ENCODE measurements at places on chromosomes 1 and 21.

DNA sequence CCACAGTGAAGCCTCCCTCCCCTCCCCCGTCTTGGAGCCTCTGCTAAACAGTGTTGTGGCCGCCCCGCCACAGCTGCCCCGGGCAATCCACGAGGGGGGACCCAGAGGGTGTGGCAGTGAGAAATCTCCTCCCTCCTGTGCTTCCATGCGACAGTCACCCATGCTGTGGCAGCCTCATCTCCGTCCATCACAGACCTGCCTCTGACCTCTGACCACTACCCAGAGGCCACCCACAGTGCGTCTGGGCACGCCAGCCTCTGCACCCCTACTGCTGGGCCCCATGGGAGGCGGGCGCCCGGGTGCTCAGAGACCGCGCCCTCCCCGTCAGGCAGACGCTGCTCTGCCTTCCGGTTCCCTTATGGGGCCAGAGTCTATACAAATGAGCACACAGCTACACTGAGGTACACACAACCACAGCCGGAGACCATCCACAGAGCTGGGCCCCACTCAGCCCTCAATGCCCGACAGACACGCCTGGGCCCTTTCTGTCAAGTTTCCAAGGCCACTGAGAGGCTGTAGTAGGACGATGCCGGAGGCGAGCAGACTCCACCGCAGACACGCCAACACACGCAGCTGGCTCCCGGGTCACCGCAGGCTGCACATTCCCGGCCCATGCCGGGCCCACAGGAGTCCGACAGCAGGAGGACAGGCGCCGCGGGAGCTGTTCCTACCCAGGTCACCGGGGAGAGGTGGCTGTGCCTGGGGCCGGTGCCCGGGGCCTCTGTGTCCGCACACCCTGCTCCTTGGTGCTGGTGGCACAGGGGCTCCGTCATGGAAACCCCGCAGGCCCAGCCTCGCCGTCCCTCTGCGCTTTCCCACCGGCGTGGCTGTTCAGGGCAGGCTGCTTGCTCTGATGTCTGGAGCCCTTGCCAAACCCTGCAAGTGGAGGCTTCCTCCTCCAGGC lies 23.9 kb upstream of the TMEM52 start:
- DNase-seq, result no peak

DNA sequence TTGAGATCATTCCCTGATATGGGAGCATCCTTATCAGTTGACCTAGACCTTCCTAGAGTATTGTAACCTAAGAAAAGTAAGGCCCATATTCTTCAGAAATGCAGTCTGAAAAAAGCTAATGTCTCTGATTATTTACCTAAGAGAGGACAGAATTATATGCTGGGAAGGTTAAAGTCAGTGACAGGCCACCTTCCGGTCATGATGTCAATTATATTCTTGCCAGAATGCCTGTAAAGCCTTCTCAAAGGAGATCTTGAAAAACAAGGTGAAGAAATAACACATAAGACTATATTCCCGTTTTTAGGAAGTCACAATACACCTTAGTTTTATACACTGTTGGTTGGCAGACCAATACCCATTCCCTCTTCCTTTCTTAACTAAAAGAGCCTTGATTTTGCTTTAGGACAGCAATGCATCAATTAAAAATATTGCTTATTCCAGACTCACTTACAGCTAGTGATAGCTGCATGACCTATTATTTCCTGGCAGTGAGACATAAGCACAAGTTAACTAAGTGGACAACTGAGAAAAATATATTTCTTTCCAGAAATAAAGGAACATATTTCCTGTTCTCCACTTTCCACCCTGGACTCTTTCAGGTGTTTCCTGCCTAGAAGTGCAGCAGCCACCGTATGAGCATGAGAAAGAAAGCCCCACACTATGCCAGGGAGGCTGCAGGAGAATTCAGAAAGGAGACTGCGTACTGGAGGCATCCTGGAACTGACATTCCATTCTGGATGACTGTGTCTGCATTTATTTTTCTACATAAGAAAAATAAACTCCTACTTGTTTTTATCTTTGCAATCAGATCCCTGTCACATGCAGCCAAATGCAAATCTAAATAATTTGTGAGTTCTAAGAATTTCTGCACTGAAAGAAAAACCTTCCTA lies 332.9 kb upstream of the PTBP2 start:
- no peak for DNase-seq

DNA sequence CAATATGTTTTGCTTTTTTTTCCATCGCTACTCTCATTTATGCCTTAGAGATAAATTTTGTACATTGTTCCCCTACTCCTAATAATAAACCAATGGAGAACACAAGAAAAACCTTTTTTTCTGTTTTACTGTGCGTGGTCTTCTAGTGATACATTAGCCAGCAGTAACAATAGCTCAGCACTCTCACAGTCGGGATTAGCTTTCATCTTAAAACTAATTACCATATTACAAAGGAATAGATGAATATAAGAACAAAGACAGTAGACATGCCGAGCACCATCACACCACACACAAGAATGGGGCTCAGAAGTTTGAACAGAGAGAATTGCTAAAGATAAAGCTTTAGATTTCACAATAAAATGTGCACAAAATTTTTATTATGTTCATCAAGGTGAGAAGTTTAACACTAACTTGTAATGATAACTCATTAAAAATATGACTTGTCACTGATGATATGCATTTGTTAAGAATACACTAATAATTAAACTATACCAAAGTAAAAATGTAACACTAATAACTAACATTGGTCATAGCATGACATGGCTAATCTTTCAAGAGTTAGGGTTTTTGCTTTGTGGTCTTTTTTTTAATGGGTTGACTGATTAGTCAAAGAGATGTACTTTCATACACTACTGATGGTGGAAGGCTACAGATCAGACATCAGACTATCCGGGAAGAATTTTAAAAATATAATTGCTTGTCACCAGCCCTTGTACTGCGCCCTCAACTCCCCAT lies 61.8 kb downstream of the EXTL2 start:
- no peak for DNase-seq

DNA sequence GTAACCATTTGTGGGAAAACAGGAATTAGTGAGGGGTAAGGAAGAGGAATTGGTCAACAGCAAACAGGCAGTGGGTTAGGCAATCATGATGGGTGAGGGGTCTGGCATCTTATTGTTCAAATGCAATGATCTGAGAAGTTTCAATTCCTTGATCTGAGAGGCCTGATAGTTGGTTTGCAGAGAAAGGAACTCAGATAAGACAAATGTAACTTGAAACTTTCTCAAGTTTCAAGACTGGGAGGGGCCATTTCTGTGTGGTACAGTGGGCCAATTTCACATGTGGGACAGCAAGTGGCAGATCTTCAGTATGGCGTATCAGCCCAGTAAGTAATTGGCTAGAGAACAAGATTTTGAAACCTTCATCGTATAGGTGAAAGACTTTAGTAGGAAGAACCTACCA lies 102.5 kb downstream of the XPR1 start:
- no peak for DNase-seq

GRCh38 chr1:45542591-45542990 lies 8.0 kb upstream of the AKR1A1 start:
- no peak for DNase-seq

- no peak for DNase-seq
Measured at GRCh38 chr1:109237512-109237911, 11.8 kb upstream of the CELSR2 start.

DNA sequence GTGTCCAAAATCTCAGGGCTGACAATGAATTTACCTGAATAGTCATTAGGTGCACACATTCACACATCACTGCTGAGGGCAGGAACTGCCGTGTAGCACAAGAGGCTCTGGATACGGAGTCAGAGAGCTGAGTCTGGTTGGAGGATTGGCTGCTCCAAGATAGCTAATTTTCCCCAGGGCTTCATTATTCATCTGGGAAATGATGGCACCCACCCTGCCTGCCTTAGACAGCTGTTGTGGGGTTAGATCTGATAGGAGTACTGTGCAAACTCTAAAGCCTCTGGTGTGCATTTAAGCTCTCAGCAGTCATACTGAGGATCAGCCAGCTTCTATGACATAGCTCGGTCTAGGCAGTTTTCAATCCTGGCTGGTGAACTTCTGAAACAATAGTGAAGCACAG lies 67.0 kb downstream of the LMX1A start:
- no peak for DNase-seq

DNA sequence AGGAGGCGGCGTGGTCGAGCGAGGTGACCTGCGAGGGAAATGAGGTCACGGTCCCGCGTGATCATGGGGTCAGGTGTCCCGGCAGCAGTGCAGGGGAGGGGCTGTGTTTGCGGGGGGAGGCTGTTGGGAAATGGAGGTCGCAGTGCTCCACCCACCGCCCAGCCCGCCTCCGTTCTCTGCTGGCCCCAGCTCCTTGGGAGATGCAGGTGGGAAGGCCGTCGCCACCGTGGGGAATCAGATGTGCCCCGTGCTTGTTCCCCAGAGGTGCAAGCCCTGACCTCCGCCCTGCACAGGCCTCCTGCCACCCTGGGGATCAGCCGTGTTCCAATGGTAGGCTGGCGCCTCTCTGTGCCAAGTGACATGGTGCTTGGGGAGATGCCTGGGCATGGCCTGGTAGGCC lies 95.7 kb downstream of the PRDM16 start:
- no peak for DNase-seq

- no peak for DNase-seq
Measured at GRCh38 chr1:24805534-24806301, 60.5 kb downstream of the CLIC4 start.

DNA sequence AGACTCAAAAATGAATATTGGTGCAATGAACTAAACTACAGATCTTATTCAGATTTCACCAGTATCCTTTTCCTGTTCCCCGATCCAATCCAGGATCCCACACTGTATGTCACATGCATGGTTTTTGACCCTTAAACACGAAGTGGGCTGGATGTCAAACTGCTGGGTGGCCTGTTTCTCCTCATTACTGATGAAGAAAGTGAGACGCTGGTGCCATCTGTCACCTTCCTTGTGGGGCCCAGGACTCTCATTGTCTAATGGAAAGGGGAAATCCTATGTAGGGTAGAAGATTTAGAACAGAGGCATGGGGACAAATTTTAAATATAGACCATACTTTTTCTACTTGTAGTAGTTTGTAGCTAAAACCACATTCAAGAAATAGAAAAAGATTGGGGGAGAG lies 56.2 kb downstream of the DISC1 start:
- DNase-seq, result no peak

DNA sequence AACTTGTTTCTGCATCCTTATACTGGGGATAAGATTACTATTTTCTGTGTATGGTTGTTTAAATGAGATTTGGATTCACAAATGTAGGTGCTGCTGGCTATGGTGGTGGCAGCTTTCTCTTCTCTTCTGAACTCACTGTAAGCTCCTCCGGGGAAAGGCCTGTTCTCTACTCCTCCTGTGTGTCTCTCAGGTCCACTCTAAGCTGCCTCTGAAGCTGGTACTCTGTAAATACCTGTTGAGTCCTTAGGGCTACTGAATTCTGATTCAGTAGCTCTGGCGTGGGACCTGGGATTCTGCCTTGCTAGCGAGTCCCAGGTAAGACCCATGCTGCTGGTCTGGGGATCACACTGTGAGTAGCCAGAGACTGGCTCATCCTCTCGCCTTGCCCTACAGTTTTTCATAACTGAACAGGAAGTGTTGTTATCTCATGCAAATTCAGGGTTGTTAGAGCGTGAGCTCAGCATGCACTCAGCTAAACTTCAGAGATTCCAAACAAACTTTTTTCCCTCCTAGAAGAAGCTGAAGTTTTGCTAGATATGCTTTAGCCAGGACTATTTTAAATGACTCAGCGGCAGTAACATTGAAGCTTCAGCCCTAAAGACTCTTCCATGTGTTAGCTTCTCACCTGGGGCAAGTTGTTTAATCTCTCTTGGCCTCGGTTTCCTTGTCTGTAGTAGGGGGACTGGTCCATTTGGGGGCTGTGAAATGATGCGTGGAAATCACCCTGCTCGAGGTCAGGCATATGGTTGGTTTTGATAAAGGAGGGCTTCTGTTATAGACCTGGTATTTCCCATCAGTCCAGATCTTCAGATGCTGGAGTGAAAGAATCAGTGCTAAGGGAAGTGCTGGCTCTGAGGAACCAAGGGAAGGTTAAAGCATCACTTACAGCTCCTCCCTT lies 271.5 kb upstream of the TMEM51 start:
- DNase-seq, result no peak

DNA sequence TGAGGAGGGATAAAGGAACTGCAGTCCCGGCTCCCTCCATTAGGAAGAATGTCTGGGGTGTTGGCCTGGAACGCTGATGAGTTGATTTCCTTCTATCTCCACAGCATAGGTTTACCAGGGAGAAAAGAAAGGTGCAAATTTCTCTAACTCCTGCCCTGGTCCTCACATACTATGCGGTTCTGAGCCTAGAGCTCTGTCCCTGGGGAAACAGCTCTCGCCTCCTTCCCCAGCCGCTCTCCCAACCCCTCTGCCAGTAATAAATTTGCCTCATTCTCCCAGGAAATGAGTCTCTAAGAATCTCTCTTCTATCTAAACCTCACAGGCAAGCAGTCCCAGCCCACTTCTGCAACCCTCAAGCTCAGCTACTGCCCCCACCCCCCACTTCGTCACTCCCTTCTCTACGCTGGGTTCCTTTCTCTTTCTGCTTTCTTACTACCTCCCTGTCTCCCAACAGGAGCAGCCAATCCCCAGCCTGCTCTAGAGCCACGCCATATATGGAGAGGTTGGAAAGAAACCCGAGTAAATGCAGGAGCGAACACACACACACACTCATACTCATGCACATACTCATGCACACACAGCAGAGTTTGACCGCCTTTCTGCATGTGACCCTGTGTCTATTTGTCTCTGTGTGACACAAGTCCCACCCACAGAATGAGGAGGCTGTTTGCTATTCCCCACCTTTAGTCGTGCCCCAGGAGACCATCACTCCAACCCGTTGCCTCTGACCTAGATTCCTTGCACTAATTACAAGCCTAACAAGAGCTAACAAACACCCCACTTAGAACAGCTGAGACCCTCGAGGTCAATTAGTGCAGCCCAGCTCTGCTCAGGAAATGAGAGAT lies 13.4 kb downstream of the PLEKHO1 start:
- peak; percentile 99 for DNase-seq

DNA sequence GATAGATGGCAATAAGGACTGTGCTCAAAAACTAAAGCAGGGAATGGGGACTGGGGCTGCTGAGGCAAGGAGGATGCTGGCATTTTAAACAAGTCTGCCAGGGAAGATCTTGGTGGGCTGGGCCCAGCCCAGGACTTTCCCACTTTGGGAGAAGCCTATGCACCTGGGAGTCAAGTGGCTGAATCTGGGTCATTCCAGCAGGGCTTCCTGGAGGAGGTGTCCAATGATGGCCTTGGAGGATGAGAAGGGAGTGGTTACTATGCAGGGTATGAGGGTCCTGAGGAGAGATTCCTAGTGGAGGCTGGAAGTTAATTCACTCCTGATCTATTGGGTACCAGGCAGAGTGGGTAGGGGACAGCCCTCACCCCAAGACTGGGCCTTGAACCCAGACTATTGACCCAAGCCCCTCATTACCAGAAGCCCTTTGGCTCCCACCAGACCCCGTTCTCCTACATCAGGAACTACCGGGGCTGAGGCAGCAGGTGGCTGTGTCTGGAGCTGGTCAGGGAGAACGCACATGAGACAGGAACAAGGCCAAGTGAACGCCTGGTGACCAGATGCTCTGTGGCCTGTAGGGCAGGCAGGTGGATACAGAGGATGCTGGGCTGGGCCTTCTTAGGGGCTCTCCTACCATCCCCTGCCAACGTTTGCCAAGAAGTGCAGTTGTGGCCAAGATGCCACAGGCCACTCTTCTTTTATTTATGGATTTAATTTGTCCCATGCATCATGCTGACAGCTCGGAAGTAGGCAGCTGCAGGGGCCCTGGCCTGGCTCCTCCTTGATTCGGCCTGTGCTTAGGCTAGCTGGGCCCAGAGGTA lies 18.3 kb upstream of the LRP8 start:
- DNase-seq, result no peak

GRCh38 chr21:45747802-45748445 lies 104.4 kb downstream of the PCBP3 start:
- peak; percentile 30 for DNase-seq

GRCh38 chr1:33507661-33508060 lies 35.2 kb downstream of the ZSCAN20 start:
- no peak for DNase-seq

Data from stromal cell of bone marrow (primary cell).